ENCODE measurements at places on chromosomes 7 and 10.

- DNase-seq: no peak
These were observed 118.0 kb downstream of the ARL5B start for GRCh38 chr10:18777258-18777657.

DNA sequence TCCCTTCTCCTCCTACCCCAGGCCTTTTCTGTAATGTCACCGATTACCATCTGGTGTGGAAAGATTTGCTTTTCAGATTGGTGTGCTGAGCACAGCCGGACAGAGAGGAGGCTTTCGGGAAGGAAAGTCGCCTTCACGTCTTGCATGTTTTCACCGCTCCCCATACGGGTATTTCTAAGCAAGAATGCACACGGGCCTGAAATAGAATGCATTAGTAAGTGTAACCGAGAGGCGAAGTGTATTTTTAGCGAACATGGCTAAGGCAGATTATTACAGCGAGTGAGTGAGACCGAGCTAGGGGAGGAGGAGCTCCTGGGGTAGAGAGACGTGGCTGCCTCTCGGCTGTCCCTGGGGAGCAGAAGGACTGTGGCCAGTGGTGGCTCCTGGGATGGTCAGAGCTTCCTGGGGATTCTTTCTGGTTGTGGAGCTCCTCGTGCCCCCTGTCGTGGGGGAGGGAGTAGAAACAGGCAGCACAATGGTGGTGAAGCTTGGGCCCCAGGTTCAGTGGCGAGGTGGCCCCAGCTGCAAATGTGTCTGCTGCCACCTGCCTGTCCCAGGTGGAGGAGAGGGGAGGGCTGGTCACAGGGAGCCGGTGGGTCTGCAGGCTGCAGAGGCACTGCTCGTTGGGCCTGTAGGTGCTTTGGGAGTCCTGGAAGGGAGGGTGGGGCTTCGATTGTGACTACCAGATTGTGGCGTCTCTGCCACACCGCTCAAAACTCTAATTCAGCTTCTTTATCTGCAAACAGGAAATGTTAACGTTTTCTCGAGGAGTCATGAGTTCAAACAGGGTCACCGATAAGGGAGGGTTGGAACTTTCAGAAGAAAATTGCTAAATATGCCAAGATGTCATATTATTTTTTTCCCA lies 135.8 kb downstream of the CAMK1D start:
- DNase-seq: peak; percentile 68

GRCh38 chr10:72834183-72834825 lies 59.2 kb upstream of the OIT3 start:
- DNase-seq: peak; percentile 1

DNA sequence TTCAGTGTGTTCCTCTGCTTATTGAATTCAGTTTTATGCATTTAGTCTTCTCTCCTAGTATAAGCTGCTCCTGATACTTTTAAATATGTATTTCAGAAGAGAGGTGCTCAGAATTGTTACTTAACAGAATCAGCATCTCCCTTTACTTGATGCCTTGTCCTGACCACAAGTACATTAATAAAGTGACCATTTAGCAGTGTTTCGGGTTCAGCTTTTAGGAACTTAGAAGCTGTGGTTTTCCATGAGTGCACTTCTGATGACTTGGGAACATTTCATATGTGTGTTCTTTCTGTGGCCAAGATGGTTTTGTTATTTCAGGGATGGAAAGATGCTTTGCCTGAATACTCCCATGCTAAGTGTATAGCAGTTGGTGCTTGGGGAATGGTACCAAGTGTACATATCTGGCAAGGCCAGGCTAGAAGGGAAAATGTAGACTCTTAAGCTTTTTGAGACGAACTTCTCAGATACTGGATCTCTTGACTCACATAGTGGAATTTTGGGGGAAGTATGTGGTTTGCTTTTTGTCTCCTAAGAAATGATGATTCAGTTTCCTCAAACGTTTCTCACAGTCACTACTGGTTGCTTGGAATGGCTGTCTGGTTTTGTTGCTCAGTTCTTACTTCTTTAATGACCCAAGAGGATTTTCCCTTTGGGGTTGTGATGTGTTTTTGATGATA lies 17.2 kb downstream of the SGPL1 start:
- no peak for DNase-seq

- DNase-seq: no peak
These were observed 72.8 kb downstream of the CCNY start for GRCh38 chr10:35409094-35409582.

DNA sequence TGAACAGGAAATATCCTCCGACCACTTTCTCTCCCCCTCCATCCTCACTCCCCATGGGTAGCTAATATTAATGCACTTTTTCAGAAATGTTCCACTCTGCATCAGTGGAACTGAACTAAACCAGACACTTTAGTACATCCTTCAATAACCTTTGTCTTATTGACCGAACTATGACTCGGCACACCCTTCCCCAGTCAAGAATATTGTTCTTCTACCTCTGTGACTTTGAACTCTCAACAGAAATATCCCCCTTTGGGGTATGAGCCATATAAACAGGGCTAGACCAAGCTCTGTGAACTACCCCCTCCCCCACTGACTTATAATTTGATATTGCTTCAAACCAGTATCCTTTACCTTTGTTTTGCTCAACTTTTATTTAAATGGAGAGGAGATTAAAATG lies 57.9 kb upstream of the CAPZA2 start:
- DNase-seq: no peak

DNA sequence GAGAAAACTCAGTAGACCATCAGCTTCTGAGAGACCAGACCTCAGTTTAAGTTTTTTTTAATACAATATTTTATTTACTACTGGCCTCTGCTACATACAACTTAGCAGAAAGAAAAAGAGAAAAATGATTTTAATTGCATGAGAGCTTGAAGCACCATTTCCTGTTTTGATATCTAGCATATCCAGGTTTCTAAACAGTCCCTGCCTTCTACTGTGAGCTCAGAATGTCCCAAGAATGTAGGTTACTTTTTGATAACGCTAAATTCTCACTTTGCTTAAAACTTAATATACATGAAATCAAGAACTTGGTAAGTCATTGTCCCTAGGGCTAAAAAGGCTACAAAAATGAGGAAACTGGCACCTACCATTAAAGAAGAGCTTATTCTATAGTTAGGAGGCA lies 7.0 kb downstream of the TMEM243 start:
- DNase-seq: no peak
